ENCODE measurements at places on chromosomes 4 and X.

DNA sequence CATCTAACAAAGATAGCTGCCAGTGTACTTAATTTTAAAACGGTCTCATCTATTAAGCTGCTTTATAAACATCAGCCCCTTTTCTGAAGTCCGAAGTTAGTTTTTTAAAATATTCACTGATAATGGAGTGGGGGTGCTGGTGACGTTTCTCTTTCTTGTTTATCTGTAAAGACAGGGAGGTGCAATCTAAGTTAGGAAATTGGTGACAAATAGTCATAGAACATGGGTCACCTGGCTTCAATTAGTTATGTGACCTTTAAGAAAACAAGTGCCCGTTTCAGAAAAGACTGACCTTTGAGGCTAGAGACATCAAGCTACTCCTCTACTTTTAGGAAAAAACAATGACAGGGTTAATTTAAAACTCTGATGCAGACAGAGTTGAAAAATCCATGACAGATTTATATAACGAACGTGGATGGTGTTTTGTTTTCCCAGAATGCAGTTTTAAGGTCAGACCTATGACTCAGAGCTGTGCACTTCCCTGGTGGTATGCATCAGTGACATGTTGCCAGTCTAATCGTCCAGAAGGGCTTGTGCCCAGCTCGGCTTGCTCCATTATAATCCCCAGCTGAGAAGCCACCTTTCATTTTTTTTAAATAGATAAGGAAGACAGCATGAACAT lies 38.2 kb downstream of the FHL1 start:
- DNase-seq, result peak; percentile 73

GRCh38 chr4:93327346-93327745 lies 501.2 kb upstream of the ATOH1 start:
- no peak for DNase-seq

- DNase-seq, result no peak
These were observed 158.8 kb downstream of the TECRL start for GRCh38 chr4:64250488-64250887.

DNA sequence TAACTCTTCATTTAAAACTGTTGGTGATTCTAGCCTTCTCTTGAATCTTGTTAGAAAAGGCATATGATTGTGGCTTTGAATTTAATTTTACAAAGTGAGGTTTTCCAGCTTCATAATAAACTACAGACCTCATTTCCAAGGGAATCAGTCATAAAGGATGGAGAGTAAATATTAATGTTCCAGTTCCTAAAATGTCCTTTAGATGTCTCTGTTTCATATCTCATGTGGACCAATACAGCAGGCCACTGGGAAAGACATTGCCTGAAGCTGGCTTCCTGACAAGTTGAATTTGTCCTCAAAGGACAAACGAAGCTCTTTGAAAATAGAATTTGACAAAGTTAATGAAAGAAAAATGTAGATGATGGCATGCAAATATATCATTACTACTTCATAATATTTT lies 125.4 kb downstream of the ZNF330 start:
- peak; percentile 68 for DNase-seq

GRCh38 chrX:41759817-41760216 lies 35.8 kb downstream of the GPR82 start:
- DNase-seq, result peak; percentile 42

DNA sequence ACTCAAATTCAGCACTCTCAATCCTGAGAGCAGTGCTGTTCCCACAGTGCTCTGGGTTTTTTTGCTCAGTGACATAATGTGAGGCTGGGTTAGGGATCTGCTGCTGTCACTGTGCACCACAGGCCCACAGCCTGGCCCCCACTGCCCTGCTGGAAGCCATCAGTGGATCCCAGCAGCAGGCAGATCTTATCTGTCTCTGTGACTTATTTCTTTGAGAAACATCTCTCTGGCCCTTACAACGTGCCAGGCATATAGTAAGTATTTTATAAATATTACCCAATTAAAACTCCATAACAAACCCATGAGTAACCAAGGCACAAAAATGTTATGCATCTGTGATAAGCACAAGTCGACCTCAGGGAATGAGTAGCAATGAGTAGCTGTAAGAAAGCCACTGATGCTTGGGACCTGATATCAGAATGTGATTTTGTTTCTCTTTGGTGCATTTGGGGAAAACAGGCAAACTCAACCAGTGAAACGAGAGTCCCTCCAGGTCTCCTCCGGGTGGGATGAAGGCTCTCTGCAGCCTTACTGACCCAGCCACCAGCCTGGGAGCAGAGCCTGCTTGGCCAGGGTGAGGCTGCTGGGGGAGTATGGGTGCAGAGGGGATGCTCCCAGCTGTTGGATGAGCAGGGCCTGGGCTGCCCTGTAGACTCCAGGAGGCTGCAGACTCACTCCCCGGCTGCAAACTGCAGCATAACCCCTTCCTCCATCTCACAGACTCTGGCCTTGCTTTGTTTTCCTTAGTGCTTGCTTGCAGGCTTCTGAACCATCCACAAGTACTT lies 172.7 kb upstream of the LNX1 start:
- peak; percentile 96 for DNase-seq

DNA sequence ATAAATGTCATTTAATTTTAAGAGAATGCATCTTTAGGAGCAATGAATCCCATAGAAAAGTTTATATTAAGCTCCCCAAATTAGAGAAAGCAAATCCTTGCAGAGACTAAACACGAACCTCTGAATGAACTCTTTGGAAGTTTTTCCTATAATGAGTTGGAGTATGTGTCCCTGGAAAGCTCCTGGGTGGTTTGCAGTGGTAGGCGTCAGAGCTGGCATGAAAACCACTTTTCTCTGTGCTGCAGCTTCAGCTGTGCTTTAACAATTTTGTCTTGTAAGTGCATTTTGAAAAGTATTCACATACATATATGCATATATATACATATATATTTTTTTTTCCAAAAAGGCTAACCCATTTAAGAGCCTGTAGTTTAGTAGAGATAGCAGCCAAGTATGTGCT lies 148.7 kb upstream of the TBC1D9 start:
- DNase-seq, result no peak

GRCh38 chr4:161907590-161907955 lies 256.2 kb downstream of the FSTL5 start:
- no peak for DNase-seq

- DNase-seq, result peak; percentile 14
These were observed 275.6 kb upstream of the HS3ST1 start for GRCh38 chr4:11704186-11704830.

- DNase-seq, result no peak
These were observed 50.2 kb upstream of the GRIA2 start for GRCh38 chr4:157170321-157170720.

DNA sequence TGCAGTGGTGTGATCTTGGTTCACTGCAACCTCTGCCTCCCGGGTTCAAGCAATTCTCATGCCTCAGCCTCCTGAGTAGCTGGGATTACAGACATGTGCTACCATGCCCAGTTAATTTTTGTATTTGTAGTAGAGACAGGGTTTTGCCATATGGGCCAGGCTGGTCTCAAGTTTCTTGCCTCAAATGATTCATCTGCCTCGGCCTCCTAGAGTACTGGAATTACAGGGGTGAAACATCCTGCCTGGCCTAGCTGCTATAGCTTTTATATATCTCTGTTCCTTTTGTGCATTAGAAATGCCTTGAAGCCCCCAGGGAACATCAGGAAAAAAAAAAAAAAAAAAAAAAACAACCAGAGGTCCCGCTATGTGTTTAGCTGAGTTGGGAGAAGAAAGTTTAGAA lies 34.8 kb downstream of the UBE2K start:
- peak; percentile 79 for DNase-seq

GRCh38 chr4:37648084-37648817 lies 37.9 kb downstream of the RELL1 start:
- DNase-seq, result peak; percentile 98

GRCh38 chr4:137375111-137375850 lies 157.0 kb downstream of the PCDH18 start:
- peak; percentile 45 for DNase-seq

DNA sequence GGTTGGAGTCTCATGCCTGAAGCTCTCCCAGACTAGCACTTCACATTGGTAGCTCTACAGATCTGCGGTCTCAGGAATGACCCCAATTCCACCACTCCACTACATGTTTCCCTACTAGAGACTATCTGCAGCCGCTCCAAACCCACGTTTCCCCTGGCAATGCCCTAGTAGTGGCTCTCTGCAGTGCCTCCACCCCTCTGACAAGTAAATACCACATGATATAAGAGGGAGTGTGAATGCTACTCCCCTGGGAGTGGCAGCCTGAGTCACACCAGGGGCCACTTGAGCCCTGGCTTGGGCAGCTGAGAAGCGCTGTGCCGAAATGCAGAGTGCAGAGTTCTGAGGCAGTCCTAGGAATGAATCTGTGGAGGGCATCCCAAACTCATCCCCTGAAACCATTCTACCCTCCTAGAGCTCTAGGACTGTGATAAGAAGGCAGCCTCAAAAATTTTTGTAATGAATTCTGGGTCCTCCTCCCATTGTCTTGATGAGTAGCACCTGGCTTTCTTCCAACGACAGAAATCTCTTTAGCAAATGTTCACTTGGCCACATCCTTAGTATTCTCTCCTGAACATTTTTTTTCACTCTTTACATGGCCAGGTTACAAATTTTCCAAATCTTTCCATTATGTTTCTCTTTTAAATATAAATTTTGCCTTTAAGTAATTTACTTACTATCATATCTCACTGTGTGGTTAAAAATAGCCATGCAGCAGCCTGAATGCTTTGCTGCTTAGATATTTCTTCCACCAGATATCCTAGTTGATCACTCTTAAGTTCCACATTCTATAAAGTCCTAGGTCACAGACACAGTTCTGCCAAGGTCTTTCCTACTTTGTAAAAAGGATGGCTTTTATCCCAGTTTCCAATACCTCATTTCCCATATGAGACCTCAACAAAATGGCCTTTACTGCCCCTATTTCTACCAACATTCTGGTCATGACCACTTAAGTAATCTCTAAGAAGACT lies 160.2 kb upstream of the CPEB2 start:
- no peak for DNase-seq

DNA sequence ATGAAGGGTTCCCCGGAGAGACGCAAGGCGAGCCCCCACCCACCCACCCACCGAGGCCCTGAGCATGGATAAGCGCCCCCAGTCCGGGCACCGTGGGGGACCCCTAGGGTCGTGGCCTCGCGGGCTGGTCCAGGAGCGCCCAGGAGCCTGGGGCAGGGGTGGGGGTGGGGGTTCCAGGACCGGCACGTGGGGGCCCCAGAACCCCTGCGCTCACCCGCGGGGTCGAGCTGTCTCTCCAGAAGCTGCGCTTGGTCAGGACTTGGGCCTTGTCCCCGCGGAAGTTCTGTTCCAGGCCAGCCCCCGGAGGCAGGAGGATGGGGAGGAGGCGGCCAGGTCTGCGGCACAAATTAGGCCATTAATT lies 11.2 kb upstream of the SHOX start:
- no peak for DNase-seq

DNA sequence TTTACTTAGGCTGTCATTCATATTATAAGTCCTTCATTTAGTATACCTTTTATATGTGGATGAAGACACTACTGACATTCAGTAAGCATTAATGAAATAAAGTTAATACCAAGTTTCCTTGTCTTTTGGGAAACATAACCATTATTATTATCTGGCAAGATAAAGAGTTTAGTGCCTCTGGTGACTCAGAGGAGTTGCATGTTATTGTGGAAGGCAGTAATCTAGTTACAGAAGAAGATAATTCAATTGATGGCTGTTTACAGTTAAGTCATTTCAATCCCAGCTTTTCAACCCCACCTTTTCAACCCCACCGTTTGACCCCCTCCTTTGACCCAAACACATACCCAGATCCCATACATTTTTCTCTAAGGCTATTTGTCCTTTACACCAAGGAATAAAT lies 143.8 kb downstream of the FANCB start:
- DNase-seq, result peak; percentile 43

- DNase-seq, result no peak
These were observed 104.5 kb upstream of the GATB start for GRCh38 chr4:151865312-151865711.

- DNase-seq, result no peak
These were observed 1143.8 kb downstream of the PCDH19 start for GRCh38 chrX:99266255-99266654.

DNA sequence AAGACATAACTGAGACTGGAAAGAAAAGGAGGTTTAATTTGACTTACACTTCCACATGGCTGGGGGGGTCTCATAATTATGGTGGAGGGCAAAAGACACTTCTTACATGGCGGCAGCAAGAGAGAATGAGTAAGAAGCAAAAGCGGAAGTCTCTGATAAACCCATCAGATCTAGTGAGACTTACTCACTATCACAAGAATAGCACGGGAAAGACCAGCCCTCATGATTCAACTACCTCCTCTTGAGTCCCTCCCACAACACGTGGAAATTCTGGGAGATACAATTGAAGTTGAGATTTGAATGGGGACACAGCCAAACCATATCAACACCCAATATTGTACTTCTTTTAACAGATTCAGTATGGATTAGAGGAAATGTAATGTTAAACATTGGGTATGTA lies 646.6 kb downstream of the ANKRD50 start:
- DNase-seq, result no peak

- DNase-seq, result no peak
These were observed 115.2 kb downstream of the MBNL3 start for GRCh38 chrX:132373610-132374009.

- peak; percentile 18 for DNase-seq
These were observed 98.8 kb downstream of the CASK start for GRCh38 chrX:41824551-41824950.

- DNase-seq, result no peak
These were observed 13.6 kb upstream of the SPARCL1 start for GRCh38 chr4:87542734-87543312.

- no peak for DNase-seq
These were observed 349.0 kb upstream of the AGA start for GRCh38 chr4:177791188-177791587.

DNA sequence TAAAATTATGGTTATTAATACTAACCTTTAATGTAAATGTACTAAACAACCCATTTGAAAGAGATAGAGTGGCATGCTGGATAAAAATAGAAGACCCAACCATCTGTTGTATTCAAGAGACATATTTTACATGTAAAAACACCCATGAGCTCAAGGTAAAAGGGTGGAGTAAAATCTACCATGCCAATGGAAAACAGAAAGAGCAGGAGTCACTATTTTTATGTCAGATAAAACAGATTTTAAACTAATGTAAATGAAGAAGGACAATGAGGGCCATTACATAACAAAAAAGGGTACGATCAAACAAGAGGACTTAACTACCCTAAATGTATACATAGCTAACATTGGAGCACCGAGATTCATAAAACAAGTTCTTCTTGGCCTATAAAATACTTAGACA lies 66.3 kb downstream of the ITM2A start:
- no peak for DNase-seq

DNA sequence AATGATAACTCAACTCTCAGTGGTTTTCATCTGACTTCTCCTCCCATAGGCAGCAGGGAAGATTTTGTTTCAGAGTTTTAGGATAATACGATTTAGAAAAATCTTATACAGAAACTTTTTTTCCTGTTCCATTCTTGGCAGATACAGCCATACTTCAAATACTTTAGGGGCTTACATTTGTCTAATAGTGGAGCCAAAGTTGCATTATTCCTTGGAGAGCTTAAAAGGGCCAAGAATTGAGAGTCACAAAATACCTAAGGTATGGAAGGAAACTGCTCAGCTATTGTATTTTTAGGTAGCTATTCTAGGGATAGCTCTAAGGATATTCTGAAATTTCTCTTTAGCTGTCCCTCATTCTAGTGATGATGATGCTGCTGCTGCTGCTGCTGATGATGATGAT lies 132.9 kb upstream of the PTCHD1 start:
- no peak for DNase-seq

- peak; percentile 0 for DNase-seq
These were observed 172.5 kb downstream of the HNRNPD start for GRCh38 chr4:82201303-82201702.

- DNase-seq, result peak; percentile 55
These were observed 163.2 kb upstream of the SPANXC start for GRCh38 chrX:141405486-141405852.
